HCT116 (cell line): ENCODE measurements at places on chromosomes 2 and 18. TPM values are rescaled to one million over a fixed set of nuclear protein-coding genes. Genes with fewer than 3 reads are reported as not detected.

Gene IL18R1
- total RNA-seq: 1.5 TPM

Gene LIMS3
- 1.1 TPM for total RNA-seq

Gene PRKAG3
- not detected for total RNA-seq

Gene COPS9
- total RNA-seq: 111 TPM

Gene FAP
- not detected for total RNA-seq

Gene PSTPIP2
- total RNA-seq: 20.0 TPM

DNA sequence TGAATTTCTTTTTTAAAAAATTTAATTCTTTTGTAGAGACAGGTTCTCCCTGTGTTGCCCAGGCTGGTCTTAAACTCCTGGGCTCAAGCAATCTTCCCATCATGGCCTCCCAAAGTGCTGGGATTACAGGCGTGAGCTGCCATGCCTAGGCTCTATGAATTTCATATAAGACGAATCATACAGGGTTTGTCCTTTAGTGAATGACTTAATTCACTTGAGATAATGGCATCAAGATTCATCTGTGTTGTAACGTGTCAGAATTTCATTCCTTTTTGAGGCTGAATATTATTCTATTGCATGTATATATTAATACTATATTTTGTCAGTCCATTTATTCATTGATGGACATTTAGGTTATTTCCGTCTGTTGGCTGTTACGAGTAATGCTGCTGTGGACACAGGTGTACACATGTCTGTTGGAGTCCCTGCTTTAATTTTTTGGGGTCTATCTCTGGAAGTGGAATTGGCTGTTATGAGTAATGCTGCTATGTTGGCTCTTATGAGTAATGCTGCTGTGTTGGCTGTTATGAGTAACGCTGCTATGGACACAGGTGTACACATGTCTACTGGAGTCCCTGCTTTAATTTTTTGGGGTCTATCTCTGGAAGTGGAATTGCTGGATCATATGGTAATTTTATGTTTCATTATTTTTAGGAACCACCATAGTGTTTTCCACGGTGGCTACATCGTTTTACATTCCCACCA, 210.6 kb downstream of the CAMKMT start:
- no peak for DNase-seq
- H3K4me1 ChIP-seq: peaks cover 6% of the 10 kb centered on the region; the same call in 1 of the 2 replicates
- no peaks in the 10 kb centered on the region for H3K27me3 ChIP-seq
- no peak overlapping the region for H3K4me3 ChIP-seq
- H3K36me3 ChIP-seq: no peaks in the 10 kb centered on the region
- no peak overlapping the region for H3K27ac ChIP-seq

DNA sequence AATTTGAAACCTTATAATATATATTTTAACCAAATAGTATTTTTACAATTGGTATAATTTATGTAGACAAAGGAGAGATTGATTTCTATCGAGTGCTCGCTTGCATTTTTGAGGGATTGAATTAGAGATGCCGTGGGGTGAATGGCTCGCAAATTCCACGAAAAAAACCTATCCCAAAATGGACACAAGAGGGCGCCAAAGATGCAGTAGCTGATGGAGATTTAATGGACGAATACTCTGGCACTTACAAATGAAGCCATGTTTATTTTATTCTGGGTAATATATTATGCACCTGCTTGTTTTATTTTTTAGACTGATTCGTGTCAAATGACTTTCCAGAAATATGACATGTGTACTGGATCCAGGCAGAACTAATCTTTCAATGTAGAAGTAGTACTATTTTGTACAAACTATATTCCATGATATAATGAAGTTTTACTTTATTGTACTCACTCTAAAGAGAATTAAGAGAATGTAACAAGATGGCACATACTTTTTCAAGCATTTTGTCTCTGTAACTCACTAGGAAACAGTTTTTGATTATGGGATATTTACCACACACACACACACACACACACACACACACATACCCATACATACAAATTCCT, 505.4 kb downstream of the PLCL1 start:
- H3K4me1 ChIP-seq: no peaks in the 10 kb centered on the region
- H3K27me3 ChIP-seq: peaks cover 25% of the 10 kb centered on the region; the same call in 1 of the 2 replicates
- H3K36me3 ChIP-seq: no peaks in the 10 kb centered on the region
- no peak overlapping the region for H3K27ac ChIP-seq

DNA sequence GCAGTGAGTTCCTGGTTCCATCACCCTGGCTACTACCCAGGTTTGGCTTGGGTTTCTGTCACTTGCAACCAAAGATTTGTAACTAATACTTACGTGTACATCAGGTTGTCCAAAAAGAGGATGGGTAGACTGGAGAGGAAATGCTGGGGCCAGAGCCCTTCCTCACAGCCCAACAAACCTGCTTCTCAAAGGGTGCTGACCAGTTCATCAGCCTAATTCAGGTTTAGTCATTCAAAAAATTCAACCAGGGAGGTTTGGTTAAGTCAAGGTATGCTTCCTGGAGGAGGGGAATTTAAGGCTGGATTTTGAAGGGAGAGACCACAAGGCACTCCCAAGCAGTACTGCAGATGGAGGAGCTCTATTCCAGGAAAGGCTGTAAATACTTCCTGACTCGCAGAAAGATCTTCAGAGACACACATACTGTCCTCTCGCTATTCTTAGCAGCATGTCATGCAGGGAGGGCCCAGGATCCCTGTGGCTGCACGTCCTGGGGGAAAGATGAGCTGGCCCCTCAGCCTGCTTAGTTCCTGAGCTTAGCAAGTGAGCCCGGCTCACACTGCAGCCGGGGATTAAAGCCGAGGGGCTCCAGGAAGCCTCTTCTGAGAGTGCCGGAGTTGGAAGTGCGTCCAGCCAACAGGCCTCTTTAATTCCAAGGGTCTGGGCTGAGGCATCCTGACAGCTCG, 40.0 kb upstream of the BIN1 start:
- no peaks in the 10 kb centered on the region for H3K27me3 ChIP-seq
- no peaks in the 10 kb centered on the region for H3K4me1 ChIP-seq
- no peaks in the 10 kb centered on the region for H3K36me3 ChIP-seq
- no peak overlapping the region for H3K4me3 ChIP-seq

DNA sequence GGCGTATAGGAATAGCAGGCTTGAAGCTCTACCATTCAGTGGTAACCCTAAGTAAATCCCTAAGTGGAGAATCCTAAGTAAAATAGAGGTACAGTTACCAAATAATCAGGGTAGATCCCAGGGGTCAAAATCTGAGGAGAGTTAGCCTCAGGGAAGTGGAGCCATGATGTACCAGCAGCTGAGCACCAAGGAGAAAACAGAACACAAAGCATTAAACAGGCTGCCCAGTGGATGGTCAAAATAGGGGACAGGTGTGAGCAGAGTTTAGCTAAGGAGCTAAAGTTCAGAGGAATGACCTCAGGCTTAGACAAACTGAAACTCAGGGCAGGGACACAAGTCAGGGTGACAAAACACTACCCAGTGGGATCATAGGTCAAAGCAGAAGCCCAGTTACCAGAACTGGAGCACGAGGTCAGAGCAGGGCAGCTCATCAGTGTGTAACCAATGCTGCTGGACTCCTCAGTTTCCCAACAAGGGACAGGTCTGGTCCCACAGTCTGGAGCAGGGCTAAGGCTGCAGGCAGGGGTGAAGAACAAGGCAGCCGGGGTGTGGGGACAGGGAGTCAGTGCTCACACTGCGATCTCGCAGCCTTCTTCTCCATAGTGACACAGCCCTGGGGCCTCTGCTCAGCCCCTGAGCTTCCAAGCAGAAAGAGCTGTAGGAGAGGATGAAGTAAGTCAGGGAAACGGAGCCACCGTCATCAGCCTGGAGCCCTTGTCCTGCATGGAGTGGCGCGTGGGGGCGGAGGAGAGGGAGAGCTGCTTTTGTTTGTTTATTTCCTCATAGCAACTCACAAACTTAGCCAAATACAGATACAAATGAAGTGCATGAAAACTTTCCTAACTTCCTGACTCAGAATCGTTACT, 264.0 kb downstream of the MREG start:
- no peak for DNase-seq
- no peak overlapping the region for H3K27ac ChIP-seq
- no peak overlapping the region for H3K4me3 ChIP-seq
- no peaks in the 10 kb centered on the region for H3K4me1 ChIP-seq

DNA sequence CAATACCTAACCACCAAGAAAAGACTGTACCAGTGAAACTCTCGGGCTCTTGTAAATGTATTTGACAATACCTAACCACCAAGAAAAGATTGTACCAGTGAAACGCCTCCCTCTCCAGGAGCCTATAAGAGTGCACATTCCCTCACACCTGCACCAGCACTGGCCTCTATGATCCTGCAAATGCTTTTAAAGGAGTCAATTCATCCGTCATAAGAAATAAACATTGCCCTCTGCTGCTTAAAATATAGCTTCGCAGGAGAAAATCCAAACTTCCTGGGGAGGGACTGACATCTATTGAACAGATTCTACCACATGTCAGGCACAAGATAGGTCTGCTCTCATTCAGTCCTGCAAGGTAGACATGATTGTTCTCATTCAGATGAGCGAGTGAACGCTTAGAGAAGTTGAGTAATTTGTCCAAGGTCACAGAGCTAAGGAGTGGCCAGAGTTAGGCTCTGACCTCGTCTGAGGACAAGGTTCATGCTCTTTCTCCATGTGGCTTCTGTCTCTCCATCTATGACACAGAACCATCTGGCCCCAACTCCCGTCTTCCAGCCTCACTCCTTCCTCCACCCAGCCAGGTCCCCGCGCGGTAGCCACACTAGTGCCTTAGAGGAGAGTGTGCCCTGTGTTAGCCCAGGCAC, 38.7 kb downstream of the MCFD2 start:
- H3K4me1 ChIP-seq: peaks cover 16% of the 10 kb centered on the region
- peak; percentile 83 for DNase-seq
- no peaks in the 10 kb centered on the region for H3K36me3 ChIP-seq
- H3K27me3 ChIP-seq: no peaks in the 10 kb centered on the region
- peak overlapping the region; percentile 13; the same call in 1 of the 2 replicates for H3K27ac ChIP-seq

DNA sequence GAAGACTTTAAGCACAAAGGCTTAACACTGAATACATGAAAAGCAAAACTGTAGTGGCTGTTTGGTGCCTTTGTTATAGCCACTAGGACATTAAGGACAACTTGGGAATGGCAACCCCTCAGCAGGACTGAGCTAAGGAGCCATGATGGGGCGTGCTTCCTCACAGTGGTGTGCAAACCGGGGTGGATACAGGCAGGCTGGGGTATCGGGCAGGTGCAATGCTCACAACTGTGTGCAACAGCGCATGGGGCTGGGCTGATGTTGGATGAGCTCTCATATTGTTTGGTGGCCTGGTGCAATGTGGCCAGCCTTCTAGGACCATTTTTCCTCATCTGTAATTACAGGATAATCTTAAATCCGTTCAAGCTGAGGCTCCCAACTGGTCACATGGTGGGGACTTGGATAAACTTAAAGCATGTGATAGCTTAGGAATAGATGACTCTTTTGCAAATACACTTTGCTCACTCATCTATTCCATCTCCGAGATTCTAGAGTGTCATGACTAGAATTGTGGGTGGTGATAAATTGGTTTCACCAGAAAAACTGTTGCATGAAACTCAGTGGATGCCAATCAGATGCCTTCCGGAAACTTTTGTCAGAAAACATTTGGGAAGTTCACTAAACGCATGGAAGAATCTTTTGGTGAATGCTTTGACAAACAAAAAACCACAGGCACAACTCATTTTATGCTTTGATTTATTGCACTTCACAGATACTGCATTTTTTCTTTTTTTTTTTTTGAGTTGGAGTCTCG, 116.5 kb downstream of the PXDN start:
- H3K27ac ChIP-seq: no peak overlapping the region
- H3K4me1 ChIP-seq: peaks cover 12% of the 10 kb centered on the region
- H3K4me3 ChIP-seq: no peak overlapping the region
- DNase-seq: no peak
- H3K27me3 ChIP-seq: 0 out of 2 replicates have a peak, but pooled peaks cover 4% of the 10 kb centered on the region

GRCh38 chr2:46634905-46635304, 155.5 kb downstream of the TMEM247 start:
- no peak for DNase-seq
- no peak overlapping the region for H3K4me3 ChIP-seq
- H3K36me3 ChIP-seq: no peaks in the 10 kb centered on the region
- no peaks in the 10 kb centered on the region for H3K4me1 ChIP-seq
- no peaks in the 10 kb centered on the region for H3K27me3 ChIP-seq
- H3K27ac ChIP-seq: no peak overlapping the region

- no peaks in the 10 kb centered on the region for H3K36me3 ChIP-seq
- no peaks in the 10 kb centered on the region for H3K4me1 ChIP-seq
- no peak overlapping the region for H3K27ac ChIP-seq
- peak; percentile 29 for DNase-seq
- no peaks in the 10 kb centered on the region for H3K27me3 ChIP-seq
- no peak overlapping the region for H3K4me3 ChIP-seq
Measured at GRCh38 chr2:240513549-240514287, 44.1 kb downstream of the ANKMY1 start.

DNA sequence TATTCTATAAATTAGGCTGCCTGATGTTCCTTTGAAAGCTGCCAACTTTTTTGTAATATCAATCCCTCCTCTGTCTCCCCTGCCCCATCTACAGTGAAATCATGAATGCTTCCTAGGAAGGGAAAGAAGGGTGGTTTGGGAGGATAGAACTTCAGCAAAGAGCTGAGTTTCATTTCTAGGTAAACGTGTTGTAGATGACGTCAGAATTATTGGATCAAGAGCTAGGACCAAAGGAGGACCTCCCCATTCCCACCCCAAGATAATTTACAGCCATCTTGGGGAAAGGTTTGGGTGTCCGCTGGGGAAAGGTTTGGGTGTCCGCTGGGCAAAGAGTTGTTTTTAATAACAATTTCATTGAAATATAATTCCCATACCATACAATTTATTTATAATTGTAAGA, 11.2 kb upstream of the ANKRD53 start:
- H3K27ac ChIP-seq: no peak overlapping the region
- peaks cover 12% of the 10 kb centered on the region for H3K4me1 ChIP-seq
- DNase-seq: no peak
- no peak overlapping the region for H3K4me3 ChIP-seq
- H3K27me3 ChIP-seq: no peaks in the 10 kb centered on the region

DNA sequence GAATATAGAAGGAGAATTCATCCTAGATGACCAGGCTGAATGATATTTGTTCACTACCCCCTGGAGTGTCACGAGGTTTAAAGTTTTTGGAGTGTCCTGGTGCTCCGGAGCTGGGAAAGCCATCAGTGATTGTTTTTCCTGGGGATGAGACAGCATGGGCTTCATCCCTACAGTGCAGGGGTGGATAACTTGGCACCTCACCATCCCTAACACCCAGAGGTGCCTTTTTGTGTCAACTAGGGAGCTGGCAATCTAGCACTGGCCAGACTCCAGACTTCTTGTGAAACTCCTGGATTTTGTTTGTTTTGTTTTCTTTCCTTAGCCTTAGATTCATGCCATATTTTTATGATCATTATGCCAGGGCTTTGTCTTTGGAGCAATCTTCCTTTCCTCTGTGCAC, 164.8 kb downstream of the PRKCE start:
- peaks cover 2% of the 10 kb centered on the region; the same call in 1 of the 2 replicates for H3K4me1 ChIP-seq
- no peak overlapping the region for H3K4me3 ChIP-seq
- no peaks in the 10 kb centered on the region for H3K36me3 ChIP-seq
- no peaks in the 10 kb centered on the region for H3K27me3 ChIP-seq
- no peak overlapping the region for H3K27ac ChIP-seq
- no peak for DNase-seq

GRCh38 chr2:161306919-161307318, 1.3 kb upstream of the PSMD14 start:
- no peaks in the 10 kb centered on the region for H3K4me1 ChIP-seq
- no peaks in the 10 kb centered on the region for H3K27me3 ChIP-seq
- no peaks in the 10 kb centered on the region for H3K36me3 ChIP-seq
- DNase-seq: no peak
- peak overlapping the region; percentile 69 for H3K4me3 ChIP-seq
- peak overlapping the region; percentile 82; the same call in 1 of the 2 replicates for H3K27ac ChIP-seq

- no peaks in the 10 kb centered on the region for H3K36me3 ChIP-seq
- DNase-seq: no peak
- no peak overlapping the region for H3K4me3 ChIP-seq
Measured at GRCh38 chr18:56803051-56803450, 151.9 kb downstream of the WDR7 start.
